ENCODE measurements at places on chromosomes 16 and 17.

GRCh38 chr17:40301315-40301714 lies 7.7 kb upstream of the RARA start:
- DNase-seq: no peak

- DNase-seq: no peak
These were observed 9.3 kb downstream of the MMP2 start for GRCh38 chr16:55488306-55488705.

DNA sequence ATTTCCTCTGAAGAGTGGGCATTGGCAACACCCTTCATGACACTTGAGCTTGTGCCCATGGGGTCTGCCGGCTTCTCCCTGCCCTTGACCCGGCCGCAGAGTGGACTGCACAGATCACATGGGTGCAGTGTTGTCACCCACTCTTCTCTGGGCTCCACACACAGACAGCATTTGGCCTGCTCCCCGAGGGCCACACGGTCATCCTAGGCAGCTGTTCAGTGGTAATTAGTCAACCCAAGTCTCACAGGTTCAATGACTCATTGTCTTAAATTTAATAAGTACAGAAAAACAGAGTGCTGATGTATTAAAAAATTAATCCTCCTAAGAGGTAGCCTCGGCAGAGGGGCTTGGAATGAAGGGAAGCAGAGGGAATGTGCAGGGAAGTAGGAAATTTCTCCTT lies 204.8 kb downstream of the MSI2 start:
- no peak for DNase-seq

DNA sequence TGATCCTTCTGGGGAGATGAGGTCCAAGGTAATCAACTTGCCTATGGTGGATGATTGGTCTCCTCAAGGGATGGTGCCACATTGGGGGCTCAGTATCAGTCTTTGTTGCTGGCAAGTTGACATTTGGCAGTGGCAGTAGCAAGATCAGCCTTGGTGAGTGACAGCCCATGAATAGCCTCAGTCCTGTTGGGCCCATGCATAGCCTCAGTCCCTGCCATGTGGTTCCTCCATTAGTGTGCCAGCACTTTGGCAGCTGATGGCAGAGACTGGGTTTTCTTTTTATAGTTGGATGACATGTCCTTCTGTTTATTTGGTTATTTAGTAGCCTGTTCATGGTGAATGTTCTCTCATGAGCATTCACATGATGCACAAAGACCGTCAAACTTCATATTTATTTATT lies 179.6 kb downstream of the CBLN1 start:
- DNase-seq: no peak

DNA sequence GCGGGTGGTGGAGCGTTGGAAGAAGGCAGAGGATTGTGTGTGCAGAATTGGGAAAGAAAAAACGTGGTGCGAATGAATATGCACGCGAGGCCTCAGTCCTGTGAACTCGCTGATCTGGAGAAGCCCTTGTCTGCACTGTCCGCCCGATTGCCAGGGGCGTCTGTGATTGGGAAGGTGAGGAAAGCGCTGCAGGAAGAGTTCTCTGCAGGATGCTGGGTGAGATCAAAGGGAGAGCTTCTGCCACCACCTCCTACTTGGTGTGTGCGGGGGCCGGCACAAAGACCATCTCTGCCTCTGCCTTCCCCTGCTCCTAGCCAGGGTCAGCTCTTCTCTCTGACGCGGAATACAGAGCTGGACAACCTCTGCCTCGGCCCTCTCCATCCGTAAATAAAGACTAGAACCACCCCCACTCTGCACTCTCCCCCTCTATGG lies 841 bp upstream of the RAB5C start:
- no peak for DNase-seq
